ENCODE measurements at places on chromosomes 12 and 14.

DNA sequence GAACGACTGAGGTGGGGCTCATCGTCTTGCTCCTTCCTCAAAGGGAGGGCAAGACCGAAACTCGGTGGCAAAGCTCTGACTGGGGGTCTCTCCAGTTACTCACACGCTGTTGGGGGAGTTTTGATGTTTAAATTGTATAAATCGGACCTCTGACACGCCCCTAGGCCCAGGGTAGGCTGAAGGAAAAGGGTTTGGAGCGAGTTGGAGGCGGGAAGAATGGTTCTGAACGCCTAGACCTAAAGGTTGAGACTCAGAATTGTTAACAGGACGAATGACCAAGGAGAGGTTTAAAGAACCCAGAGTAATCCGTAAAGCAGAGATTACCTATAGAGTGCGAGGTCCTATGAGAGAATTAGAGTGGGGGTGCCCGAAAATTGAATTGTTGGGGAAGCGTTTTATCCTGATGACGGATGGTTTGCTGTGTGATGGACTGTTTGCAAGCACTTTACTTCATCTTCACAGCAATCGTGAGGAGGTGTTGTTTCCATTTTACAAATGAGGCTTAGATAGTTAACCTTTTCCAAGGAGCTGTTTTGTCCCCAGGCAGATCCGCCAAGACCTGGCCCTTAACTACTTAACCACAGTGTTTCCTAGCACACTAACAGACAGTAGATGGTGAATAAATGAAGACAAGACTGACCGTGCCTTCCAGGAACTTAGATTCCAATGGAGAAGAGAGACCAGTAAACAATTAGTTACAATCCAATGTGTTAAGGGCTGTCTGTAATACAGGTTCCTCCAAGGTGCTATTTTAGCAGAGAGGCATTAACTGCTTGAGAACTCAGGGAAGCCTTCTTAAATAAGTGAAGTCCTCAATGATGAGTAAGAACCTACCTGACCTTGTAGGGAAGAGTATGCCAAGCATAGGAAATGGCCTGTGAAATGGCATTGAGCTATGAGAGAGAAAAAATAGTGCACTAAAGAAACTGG, 929 bp upstream of the UBE2N start:
- no peak for DNase-seq

DNA sequence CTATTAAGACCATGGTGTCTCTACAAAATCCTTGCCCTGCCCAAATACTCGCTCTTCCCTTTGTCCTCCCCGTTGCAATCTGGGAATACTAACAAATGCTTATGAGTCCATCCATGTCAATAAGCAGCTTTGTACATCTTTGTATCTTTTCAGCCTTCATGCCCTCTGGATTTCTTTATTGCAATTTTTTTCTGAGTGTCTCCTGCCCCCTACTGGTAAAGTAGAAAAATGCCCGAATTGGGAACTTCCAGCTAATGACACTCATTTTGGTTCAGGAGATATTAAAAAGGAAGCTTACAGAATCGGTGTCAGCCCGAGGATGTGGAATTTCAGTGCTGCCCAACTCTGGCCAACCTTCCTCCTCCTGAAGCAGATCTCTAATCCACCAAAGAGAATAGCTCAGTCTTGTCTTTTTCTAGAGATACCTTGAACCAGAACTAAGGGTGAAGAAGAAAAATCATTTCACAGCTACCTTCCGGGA, 46.0 kb downstream of the SH2B3 start:
- peak; percentile 58 for DNase-seq

DNA sequence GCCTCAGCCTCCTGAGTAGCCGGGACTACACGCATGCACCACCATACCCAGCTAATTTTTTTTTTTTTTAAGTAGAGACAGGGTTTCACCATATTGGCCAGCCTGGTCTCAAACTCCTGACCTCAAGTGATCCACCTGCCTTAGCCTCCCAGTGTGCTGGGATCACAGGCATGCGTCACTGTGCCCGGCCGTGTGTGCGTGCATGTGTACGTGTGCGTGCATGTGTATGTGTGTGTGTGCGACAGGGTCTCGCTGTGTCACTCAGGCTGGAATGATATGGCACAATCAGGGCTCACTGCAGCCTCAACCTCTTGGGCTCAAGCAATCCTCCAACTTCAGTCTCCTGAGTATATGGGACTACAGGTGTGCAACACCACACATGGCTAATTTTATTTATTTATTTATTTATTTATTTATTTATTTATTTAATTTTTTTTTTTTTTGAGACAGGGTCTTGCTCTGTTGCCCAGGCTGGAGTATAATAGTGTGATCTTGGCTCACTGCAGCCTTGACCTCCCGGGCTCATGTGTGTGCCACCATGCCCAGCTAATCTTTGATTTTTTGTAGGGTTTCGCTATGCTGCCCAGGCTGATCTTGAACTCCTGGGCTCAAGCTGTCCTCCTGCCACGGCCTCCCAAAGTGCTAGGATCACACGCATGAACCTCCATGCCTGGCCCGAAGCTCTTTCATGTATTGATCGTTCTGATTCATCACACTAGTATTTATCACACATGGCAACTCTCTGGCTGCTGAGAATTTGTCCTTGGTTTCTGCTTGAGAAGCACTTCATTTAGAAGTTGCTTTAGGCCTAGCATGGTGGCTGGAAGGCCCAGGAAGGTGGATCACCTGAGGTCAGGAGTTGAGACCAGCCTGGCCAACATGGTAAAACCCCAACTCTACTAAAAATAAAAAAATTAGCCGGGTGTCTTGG, 35.9 kb upstream of the CLIP1 start:
- DNase-seq, result no peak

- peak; percentile 49 for DNase-seq
Observed at GRCh38 chr12:107344035-107344808, 250.9 kb upstream of the CRY1 start.

DNA sequence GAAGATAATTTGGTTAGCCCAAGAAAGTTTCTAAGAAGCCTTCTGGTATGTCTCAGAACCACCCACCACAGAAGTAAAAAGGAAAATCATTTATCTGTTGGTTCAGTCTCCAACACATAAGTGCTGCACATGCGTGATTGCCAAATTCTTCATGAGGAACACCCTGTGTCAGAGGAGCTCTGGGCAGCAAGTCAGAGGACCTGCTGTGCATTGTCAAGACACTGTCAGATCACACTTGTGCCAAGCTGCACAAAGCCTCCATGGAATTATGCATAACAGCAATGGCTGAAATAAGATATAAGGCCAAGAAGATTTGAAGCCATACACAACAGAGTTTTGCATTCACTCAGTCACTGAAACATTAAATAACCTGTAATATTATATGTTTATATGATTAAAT, 1304.7 kb upstream of the FLRT2 start:
- no peak for DNase-seq

GRCh38 chr14:91244501-91244901, at the start of gene GPR68:
GPR68 (minus strand) TSS chr14:91244704; CDS start chr14:91235050, 9,654 bp downstream.
- DNase-seq, result no peak

GRCh38 chr14:39957987-39958386, 525.8 kb upstream of the FBXO33 start:
- DNase-seq, result no peak

GRCh38 chr12:4421590-4422031, 24.0 kb downstream of the FGF6 start:
- peak; percentile 61 for DNase-seq

All from LoVo (cell line).